ENCODE measurements at places on chromosomes 1 and 21. TPM values are rescaled to one million over a fixed set of nuclear protein-coding genes. Genes with fewer than 3 reads are reported as not detected.
A peak's percentile ranks its signal among the peaks of the same experiment; 100 is the strongest.

The CRABP2 gene
- total RNA-seq: 2.1 TPM

The DSCAM gene
- total RNA-seq: 0.06 TPM

DNA sequence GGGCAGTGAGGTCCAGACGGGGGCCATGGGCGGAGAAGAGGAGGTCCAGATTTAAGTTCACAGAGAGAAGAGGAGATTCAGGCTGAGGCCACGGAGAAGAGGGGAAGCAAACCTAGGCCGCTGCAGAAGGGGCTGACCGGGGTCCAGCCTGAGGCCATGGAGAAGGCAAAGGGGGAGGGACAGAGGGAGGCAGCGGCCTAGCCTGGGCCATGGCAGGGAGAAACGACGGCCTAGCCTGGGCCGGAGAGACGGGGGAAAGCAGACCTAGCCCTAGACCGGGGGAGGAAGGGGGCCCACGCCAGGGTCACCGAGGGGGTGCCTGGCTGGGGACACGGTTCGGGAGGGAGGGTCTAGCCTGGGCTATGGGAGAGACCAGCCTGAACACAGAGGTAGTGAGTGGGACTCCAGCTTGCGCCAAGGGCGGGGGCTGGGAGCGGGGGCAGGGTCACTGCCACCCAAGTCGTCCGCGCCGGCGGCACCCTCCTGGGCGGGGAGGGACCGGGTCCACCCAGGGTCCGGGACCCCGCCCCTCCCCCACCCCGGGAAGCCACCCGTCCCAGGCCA lies 459 bp downstream of the CAPZB start:
- DNase-seq: peak; percentile 53

- peak; percentile 81 for DNase-seq
Measured at GRCh38 chr1:40849801-40850592, 12.2 kb downstream of the CITED4 start.

DNA sequence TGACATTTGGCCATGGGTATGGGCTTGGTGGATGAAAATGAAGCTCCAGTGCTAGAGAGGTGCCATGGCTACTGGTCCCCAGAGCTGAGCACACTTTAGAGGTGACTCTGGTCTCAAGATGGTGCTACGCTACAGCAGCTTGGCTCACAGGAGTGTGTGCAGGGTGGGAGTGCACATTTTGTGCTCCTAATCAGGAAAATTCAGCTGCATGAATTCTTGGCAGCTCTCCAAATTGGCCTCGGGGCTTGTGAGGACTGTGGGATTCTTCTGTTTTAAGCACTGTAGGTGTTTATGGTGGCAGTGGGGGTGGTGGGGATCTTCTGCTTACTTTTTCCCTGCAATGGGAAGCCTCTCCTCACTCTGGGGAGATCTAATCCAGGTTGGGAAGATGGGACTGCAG lies 17.3 kb upstream of the TIPRL start:
- DNase-seq: no peak

The LRRC38 gene
- not detected for total RNA-seq

The AMY1A gene
- 5.8 TPM for total RNA-seq

GRCh38 chr21:36330904-36331303 lies 10.9 kb downstream of the MORC3 start:
- DNase-seq: no peak

The PDPN gene
- total RNA-seq: 33.3 TPM

DNA sequence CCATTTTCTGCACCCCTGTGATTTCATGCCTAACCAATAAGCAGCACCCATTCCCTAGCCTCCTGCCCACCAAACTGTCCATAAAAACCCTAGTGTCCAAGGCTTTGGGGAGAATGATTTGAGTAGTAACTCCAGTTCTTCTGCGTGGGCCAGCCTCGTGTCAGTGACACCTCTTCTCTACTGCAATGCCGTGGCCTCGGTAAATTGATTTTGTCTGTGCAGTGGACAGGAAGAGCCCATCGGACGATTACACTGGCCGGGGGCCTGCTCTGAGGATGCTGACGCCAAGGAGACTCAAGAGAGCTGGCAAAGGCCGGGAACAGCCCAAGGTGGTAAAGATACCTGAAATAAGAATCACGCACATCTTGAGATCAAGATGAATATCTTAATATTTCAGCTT lies 29.3 kb downstream of the RSPH1 start:
- no peak for DNase-seq

GRCh38 chr1:15051882-15052528 lies 101.5 kb upstream of the TMEM51 start:
- DNase-seq: no peak

DNA sequence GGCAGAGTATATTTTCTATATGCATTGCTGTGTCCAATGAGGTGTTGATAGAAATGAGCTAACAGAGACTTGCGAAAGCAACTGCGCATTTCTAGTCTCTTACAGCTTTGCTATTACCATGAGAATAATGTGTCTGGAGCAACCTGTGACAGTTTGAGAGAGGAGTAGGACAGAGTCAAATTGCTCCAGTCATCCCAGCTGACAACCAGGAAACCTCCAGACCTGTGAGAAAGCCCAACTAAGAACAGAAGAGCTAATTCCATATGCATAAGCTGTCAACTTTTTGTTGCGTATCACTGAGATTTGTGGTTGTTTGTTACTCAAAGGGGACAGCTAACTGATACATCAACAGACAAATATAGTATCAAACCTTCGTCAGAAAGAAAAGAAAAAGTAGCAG lies 354.1 kb upstream of the LRRC7 start:
- DNase-seq: no peak

The PLPPR4 gene
- 1.7 TPM for total RNA-seq

DNA sequence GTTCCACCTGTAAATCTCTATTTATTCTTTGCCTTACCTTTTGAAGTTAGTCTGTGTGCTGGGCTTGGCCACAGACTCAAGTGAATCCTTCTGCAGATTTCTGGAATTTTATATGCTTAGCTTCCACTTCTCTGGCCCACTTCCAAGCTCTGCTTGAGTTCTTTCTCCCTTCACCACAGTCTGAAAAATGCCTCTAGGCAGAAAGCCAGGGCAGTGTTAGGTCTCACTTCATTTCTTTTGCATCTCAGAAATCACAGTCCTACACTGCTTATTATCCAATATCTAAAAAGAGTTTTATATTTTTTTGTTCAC lies 48.9 kb downstream of the INKA2 start:
- DNase-seq: no peak

- no peak for DNase-seq
Measured at GRCh38 chr21:44199448-44199847, 41.3 kb downstream of the ICOSLG start.

GRCh38 chr1:227885135-227885647 lies 62.5 kb downstream of the WNT9A start:
- DNase-seq: peak; percentile 46

GRCh38 chr1:47388891-47389238 lies 27.2 kb upstream of the FOXE3 start:
- no peak for DNase-seq

GRCh38 chr1:229181419-229181818 lies 89.5 kb upstream of the RAB4A start:
- DNase-seq: no peak

The C1orf21 gene
- total RNA-seq: 70.8 TPM

The EXO1 gene
- 1.4 TPM for total RNA-seq

The LRRN2 gene
- 2.5 TPM for total RNA-seq

DNA sequence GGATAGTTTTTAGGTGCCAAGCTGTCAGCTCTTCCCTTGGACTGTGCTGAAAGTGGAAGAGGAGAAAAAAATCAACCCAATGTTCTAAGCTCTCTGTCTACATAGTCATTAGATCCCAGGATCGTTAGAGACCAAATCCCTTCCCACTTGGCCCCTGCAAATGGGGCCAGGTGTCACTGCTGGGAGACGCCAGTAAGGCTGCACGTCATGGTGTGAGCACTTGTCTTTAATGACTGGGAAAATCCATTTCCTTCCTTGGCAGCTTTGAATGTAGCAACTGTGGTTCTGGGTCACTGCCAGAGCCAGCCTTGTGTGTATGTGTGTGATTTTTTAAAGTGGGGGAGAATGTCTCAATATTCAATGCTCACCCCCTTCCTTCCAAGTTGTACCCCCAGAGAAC lies 59.9 kb downstream of the MAN1C1 start:
- no peak for DNase-seq

DNA sequence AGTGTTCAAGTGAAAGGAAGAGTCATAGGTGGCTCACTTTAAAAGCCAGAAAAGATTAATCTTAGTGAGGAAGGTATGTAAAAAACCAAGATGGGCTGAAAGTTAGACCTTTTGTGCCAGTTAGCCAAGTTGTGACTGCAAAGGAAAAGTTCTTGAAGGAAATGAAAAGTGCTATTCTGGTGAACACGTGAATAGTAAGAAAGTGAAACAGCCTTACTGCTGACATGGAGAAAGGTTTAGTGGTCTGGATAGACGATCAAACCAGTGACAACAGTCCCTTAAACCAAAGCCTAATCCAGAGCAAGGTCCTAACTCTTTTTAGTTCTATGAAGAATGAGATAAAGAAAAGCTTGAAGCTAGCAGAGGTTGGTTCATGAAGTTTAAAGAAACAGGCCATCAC lies 106.4 kb downstream of the CTH start:
- DNase-seq: no peak

The CSMD2 gene
- 1.1 TPM for total RNA-seq

- DNase-seq: no peak
Measured at GRCh38 chr1:97074771-97075170, 353.2 kb downstream of the PTBP2 start.

GRCh38 chr1:211482306-211482705 lies 9.7 kb downstream of the RD3 start:
- no peak for DNase-seq

The ACOT11 gene
- total RNA-seq: 5.0 TPM

The SLAMF1 gene
- total RNA-seq: 1.4 TPM

- peak; percentile 80 for DNase-seq
Measured at GRCh38 chr1:30847358-30847972, 61.1 kb downstream of the SDC3 start.

- no peak for DNase-seq
Measured at GRCh38 chr1:77412820-77413530, 131.2 kb downstream of the AK5 start.

GRCh38 chr1:64570267-64570855 lies 100.4 kb downstream of the CACHD1 start:
- no peak for DNase-seq

- DNase-seq: peak; percentile 83
Measured at GRCh38 chr1:111576547-111576946, 43.0 kb upstream of the RAP1A start.

The DNAJC28 gene
- total RNA-seq: 2.1 TPM

- DNase-seq: no peak
Measured at GRCh38 chr21:45444385-45444784, 39.4 kb downstream of the COL18A1 start.

DNA sequence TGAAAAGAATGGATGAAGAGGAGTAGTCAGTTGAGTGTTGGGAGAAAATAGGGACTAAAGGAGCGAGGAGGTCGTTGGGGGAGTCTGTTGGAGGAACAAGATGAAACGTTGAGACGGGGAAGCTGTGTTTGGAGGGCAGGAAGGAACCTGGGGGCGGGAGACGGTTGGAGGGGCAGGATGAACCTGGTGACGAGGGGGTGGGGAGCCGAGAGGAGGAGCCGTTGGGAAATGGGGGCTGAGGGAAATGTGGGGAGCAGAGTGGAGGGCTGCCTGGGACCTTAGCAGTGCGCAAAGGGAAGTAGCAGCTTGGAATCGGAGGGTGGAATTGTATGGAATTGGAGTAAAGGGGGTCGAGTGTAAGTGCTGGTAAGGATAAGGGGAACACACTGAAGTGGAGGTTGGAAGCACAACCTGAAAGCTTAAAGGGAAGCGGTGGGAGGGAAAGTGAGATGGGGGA lies 630 bp downstream of the MTF2 start:
- DNase-seq: peak; percentile 51

DNA sequence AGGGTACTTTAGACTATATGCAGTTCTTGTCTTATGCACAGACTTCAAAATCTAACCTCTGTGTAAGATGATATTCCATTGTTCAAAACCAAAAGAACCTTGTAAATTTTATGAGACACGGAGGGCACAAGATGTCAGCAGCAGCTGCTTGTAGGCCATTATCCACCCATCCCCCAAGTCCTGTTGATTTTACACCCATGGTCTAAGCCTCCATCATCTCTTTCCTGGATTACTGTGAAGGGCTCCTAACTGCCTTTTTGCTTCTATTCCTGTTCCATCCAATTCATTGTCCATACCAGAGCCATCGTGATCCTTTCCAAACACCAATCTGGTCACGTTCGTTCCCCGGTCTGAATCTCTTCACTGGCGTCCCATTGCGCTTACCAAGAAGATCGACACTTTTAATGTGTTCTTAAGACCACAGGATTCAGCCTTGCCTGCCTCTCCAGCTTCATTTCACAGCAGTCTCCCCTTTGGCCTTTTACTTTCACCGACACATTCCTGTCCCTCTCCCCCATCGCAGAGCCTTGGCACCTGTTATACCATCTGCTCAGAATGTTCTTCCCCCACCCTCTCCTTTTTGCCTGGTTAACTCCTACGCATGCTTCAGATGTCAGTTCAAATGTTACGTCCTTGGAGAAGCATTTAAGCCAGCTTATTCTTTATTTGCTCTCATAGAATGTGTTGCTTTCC lies 107.3 kb upstream of the POU3F1 start:
- no peak for DNase-seq

The CADM3 gene
- total RNA-seq: 8.8 TPM
